ENCODE measurements at places on chromosomes 3 and 15. TPM values are rescaled to one million over a fixed set of nuclear protein-coding genes. Genes with fewer than 3 reads are reported as not detected.

DNA sequence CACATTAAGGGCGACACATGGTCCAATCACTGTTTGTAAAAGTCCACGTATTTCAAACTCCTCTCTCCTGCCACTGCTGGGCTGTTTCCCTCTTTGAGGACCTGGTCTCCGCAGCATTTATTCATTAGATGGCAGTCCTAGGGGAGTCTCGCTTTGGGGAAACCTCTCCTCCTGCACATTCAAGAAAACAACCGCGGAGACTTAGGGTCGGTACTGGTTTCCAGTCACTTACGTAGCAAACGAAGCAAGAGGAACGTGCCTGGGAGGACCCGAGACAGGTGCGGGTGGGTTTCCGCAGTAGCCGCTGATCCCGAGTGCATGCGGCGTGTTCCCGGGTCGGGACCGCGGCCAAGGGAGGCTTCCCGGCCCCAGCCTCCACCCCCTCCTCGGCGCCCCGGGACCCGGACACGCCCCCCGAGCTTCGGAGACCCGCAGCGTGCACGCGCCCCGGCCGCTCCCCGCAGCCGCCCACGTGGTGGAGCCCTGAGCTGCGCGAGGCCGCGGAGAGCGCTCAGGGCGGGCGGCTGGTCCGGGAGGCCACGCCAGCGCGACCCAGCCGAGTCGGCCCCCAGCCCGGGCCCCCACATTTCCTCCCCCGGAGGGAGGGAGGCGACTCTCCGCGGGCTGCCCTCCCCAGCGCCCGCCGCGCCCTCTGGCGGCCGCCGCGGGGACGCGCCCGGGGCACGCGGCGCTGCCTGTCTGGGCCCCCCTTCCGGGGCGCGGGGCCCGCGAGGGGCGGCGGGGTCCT, 1.1 kb upstream of the IGF1R start:
- no peak for DNase-seq

DNA sequence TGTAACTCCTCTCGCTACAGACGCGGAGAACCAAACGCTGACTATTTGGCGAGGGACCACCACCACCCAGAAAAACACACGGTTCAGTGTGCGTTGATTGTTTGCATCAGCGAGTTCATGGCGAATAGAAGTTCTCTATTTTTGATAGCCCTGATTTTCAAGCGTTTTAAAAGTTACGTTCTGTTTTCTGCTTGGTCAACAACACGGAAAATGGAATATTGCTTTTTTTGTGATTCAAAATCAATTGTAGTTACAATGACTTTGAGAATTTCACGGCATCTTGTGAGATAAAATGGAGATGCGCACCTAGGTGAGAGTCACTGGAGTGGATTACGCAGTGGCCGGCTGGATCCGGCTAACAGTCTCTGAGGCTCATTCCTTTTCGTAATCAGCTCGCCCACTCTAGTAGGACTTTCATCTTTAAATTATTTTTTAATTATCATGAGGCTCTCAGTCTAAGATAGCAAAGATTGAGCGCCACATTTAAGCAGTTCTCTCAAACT, 54.8 kb downstream of the CCDC54 start:
- DNase-seq, result no peak

DNA sequence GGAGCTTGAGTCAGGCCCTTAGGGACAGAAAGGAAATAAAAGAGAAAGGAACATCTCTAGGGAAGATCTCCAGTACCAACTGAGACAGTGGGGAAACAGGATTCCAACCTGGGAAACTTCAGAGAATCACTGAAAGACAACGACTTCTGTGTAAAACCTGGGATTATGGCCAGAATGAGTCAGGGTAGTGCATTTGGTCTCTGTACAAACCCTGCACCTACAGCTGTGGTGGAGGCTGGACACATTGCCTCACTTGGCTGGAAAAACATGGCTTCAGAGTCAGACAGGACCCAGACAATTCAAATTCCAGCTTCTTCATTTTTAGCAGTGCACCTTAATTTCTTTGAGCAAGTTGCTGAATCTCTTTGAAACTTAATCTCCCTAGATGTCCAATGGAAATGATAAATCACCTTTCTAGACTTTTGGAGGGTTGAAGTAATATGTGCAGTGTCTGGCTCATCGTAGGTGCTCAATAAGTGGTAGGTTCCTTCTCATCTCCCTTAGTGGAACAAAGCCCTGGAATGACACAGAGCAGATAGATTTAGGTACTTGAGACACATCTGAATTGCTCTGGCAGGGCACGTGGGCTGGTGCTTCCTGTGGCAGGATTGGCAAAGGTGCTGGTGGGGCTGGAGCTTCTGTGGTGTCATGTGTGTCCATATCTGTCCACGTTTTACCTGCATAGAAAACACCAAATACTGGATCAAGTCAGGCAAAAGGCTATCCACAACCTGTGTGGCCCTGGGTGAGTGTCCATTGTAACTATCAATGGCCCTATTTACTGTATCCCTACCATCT, 6.1 kb upstream of the CLSTN2 start:
- DNase-seq, result no peak

GRCh38 chr3:124158168-124158881, 166.4 kb upstream of the ROPN1 start:
- no peak for DNase-seq

- no peak for DNase-seq
Measured at GRCh38 chr3:23116081-23116837, 86.9 kb upstream of the UBE2E2 start.

DNA sequence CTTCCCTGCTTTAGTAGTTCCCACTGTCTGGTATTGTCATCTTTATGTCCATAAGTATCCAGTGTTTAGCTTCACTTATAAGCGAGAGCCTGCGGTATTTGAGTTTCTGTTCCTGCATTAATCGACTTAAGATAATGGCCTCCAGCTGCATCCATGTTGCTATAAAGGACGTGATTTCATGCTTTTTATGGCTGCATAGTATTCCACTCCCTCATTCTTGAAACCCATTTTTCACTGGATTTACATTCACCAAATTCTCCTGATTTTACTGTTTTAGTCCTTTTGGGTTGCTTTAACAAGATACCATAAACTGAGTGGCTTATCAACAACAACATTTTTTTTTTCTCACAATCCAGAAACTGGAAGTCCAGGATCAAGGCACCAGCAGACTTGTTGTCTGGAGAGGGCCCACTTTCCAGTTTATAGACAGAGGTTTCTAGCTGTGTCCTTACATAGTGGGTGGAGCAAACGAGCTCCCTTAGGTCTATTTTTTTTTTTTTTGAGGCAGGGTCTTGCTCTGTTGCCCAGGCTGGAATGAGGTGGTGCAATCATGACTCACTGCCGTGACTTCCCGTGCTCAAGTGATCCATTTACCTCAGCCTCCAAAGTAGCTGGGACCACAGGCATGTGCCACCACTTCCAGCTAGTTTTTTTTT, 6.1 kb upstream of the TICRR start:
- DNase-seq, result no peak

GRCh38 chr15:78604420-78604819, 16.4 kb downstream of the CHRNA3 start:
- DNase-seq, result no peak

GRCh38 chr3:107939691-107940442, 151.0 kb downstream of the CD47 start:
- DNase-seq, result no peak

DNA sequence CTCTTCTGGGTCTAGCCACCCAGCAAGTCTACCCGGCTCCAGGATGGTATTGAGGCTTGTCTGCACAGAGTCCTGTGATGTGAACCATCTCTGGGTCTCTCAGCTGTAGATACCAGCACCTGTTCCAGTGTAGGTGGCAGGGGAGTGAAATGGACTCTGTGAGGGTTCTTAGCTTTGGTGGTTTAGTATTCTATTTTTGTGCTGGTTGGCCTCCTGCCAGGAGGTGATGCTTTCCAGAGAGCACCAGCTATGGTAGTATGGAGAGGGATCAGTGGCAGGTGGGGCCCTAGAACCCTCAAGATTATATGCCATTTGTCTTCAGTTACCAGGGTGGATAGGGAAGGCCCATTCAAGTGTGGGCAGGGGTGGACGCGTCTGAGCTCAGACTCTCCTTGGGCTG, 283.4 kb upstream of the LYSMD4 start:
- no peak for DNase-seq

GRCh38 chr3:157515398-157515797, 12.2 kb upstream of the VEPH1 start:
- no peak for DNase-seq

The PIK3R4 gene
- total RNA-seq, result 48.1 TPM

The RBPMS2 gene
- total RNA-seq, result 1.4 TPM

The CLDN11 gene
- 24.6 TPM for total RNA-seq

The PROK2 gene
- 0.82 TPM for total RNA-seq

The MAN2C1 gene
- 108 TPM for total RNA-seq

The ASB14 gene
- total RNA-seq, result not detected

All from omental fat pad (tissue), 4 donors.